Activated naive CD4-positive, alpha-beta T cell treated with anti-CD3 and anti-CD28 coated beads for 36 hours (primary cell): ENCODE measurements at places on chromosomes 4 and X. TPM values are rescaled to one million over a fixed set of nuclear protein-coding genes. Genes with fewer than 3 reads are reported as not detected.

PTPN13 gene
- not detected for total RNA-seq

DNA sequence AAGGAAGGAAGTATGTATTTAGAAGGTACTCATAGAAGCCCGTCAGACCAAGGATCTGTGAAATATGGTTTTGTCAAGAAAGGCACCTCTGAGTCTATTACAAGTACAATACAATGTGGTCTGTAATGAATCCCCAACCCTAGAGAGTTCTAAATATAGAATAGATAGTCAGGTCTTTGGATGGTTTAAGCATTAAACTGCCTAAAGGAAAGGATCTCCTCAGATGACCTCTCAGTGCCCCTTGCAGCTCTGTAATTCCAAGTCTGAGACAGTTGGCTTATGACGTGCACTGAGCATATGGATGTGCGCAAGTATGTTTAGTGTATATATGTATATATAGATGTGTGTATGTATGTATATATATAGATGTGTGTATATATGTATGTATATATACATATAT is 62.0 kb downstream of the CCSER1 start:
- no peak overlapping the region for H3K4me3 ChIP-seq
- no peaks in the 10 kb centered on the region for H3K36me3 ChIP-seq
- no peaks in the 10 kb centered on the region for H3K4me1 ChIP-seq

DNA sequence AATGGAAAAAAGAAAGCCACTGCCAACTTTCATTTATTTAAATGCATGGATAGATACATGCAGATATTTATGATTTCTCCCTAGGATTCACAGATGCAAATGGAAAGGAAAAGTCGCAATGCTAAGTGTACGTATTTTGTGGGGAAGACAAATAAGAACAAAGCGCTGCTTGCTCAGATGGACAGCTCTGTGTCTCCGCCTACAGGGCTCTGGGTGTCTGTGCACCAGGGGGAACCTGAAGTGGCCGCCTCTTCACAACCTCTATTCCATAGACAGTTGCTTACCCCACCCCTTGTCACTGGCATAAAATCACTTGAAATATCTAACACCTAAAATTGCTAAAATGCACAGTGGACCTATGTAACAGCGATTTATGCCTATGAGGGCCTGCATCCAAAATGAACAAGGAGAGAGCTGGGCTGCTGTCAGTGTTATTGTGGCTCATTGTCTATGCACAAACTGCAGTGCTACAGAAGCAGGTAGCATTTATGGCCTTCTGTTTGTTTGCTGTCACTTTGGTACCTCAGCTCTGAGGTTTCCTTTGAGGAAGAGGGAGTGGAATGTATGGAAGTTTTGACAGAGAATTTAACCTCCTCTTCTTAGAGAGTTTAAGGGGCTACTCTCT is 58.6 kb upstream of the PAGE1 start:
- no peak overlapping the region for H3K27ac ChIP-seq
- H3K4me3 ChIP-seq, result no peak overlapping the region
- DNase-seq, result peak; percentile 68
- H3K4me1 ChIP-seq, result no peaks in the 10 kb centered on the region
- no peaks in the 10 kb centered on the region for H3K36me3 ChIP-seq
- no peaks in the 10 kb centered on the region for H3K27me3 ChIP-seq

- H3K4me1 ChIP-seq, result no peaks in the 10 kb centered on the region
- no peak for DNase-seq
- no peak overlapping the region for H3K4me3 ChIP-seq
- no peaks in the 10 kb centered on the region for H3K27me3 ChIP-seq
- no peak overlapping the region for H3K27ac ChIP-seq
Observed at GRCh38 chrX:17081968-17082367, 135.5 kb downstream of the REPS2 start.

GRCh38 chr4:153900426-153900825 is 111.5 kb upstream of the SFRP2 start:
- H3K4me1 ChIP-seq, result no peaks in the 10 kb centered on the region
- no peaks in the 10 kb centered on the region for H3K36me3 ChIP-seq
- no peak overlapping the region for H3K27ac ChIP-seq
- H3K4me3 ChIP-seq, result no peak overlapping the region
- DNase-seq, result no peak
- H3K27me3 ChIP-seq, result peaks cover 12% of the 10 kb centered on the region

- H3K4me3 ChIP-seq, result no peak overlapping the region
- H3K4me1 ChIP-seq, result peaks cover 39% of the 10 kb centered on the region
- no peak for DNase-seq
- no peaks in the 10 kb centered on the region for H3K36me3 ChIP-seq
Observed at GRCh38 chr4:163620738-163621137, 126.2 kb downstream of the TMA16 start.
